ENCODE measurements at places on chromosomes 3 and 15.

- no peak for DNase-seq
These were observed 24.6 kb downstream of the CDIN1 start for GRCh38 chr15:36603987-36604386.

DNA sequence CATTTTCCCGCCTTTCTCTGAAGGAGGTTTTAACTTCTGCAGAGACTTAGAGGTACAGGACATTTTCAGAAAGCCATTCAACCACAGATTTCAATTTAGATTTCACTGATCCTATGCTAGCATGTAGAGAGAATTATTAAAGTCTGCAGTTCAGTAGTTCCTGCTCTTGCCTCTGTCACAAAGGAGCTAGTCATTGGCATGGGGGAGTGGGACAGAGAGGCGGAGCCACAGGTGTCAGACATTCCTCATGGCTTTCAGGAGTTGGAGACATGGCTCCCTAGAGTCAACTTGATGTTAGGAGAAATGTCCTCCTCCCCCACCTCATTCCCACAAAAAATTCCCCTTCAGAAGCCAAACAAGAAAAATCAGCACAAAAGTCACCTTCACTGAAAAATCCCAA, 66.0 kb upstream of the SIAH2 start:
- DNase-seq = no peak

DNA sequence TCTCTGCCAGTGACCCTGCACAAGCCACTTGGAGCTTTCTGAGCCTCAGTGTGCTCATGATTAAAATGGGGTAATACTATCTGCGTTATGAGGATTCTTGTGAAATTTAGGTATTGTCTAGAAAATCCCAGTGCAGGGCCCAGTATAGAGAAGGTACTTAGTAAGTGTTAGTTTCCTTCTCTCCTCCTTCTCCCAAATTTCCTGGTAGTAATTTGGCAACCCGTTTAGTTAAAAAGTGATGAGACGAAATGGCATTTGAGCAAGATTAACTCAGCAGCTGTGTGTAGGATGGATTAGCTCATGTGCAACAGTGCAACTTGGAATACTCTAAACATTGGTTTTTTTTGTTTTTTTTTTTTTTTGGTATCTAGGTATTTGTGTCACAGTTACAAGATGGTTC, 84.6 kb downstream of the SLCO3A1 start:
- no peak for DNase-seq

GRCh38 chr3:87546216-87546615, 269.8 kb upstream of the POU1F1 start:
- no peak for DNase-seq

GRCh38 chr3:115838786-115839185, 215.5 kb downstream of the GAP43 start:
- no peak for DNase-seq

DNA sequence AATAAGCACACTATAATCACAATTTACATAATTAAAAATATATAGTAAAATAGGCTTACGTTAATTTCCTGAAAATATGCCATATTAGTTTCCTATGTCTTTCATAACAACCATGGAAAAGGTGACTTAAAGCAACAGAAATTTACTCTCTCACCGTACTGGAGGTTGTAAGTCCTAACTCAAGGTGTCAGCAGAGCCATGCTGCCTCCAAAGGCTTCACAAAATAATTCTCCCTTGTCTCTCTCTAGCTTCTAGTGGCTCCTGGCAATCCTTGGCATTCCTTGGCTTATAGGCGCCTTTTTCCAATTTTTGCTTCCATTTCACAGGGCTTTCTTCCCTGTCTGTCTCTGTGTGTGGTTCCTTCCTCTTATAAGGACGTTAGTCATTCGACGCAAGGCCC, 7.6 kb downstream of the SI start:
- no peak for DNase-seq

- no peak for DNase-seq
These were observed 131.6 kb downstream of the OCA2 start for GRCh38 chr15:27967541-27967940.

DNA sequence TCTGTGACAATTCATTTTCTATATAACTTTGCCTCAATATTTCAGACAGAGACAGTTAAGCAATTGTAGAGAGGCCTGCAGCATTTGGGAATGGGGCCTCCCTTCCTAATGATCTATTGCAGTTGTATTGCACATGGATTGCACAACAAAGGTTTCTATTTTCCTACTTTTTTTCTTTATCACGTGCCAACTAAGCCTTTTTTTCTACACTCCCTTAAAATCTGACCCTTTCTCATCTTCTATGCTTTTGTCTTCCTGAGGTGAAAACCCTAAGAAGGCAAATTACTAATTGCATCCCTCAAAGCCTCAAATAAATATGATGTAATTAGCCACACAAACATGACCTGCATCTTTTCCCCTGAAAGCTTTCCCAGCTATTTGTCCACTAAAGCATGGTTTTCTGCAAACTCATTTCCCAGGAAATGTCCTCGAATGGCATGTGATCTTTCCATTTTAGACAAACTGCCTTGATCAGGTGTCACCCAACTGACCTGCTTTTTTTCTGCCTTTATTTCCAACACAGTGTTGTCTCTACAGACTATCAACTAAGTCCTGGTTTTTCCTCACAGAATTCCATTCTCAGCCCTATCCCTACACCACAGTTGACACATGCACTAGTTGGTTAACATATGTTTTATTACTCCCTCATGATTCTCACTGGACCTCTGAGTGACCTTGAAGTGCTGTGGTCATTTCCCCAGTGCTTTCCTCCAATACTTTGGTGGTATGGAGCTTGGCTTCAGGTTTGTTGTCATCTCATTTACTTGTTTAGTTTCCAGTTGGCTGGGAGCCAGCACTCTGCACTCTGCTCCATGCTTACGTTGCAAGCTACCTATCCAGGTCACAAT, 31.9 kb upstream of the TSC22D2 start:
- DNase-seq = no peak

DNA sequence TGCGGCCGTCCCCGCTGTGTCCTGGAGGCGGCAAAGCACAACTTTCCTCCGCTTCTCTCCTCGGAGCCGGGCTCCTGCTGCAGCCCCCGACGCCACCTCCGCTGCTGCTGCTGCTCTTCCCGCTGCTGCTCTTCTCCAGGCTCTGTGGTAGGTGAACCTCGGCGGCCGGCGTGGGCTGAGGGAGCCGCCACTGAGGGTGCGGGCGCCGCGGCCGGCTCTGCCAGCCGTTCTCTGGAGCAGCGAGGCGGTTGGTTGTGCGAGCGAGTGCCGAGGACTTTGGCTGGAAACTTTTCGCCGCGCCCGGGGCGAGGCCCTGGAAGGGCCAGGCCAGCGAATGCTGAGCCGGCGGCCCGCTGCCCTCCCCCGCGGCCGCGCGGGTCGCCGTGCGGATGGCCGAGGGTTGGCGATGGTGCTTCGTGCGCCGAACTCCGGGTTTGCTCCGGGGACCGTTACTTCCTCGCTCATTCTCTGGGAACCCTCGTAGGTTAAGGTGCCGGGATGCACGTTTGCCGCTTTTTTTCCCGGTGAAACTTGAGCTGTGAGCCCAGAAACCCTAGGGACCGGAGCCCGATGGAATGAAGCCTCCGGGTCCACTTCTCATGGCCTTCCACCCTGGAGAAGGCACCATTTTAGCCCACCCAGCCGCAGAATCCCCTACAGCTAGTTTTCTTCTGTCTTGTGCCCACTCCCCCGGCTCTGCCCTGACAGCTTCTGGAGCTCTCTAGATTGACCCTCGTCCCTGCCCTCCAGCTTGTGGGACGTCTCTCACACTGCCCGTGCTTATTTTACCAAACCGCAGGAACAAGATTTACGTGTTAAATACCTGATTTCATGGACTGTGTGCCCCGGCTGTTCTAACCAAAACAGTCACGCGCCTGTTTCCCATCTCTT, 660 bp downstream of the NECTIN3 start:
- no peak for DNase-seq

GRCh38 chr3:197940745-197941384, 9.1 kb upstream of the RPL35A start:
- no peak for DNase-seq

GRCh38 chr3:136750209-136750896, 1.8 kb downstream of the STAG1 start:
- DNase-seq = no peak
